ENCODE measurements at places on chromosomes 3 and 15.

DNA sequence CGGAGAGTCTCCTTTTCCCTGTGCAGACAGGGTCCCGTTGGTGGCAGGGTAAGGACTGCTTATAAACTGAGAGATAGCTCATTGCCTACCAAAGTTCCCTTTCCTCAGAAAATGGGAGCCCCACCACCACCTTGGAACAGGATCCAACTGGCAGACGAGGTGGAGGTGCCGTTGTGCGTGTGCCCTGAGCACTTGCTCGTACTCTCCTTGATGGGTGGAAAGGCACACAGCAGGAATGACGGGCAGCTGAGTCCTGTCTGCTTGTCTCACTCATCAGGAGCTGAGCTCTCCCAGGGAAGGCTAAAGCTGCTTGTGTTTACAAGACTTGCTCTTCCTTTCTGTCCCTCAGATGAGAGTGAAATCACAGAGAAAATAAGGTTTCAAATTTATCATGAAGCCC lies 60.7 kb downstream of the B3GNT5 start:
- no peak for DNase-seq

DNA sequence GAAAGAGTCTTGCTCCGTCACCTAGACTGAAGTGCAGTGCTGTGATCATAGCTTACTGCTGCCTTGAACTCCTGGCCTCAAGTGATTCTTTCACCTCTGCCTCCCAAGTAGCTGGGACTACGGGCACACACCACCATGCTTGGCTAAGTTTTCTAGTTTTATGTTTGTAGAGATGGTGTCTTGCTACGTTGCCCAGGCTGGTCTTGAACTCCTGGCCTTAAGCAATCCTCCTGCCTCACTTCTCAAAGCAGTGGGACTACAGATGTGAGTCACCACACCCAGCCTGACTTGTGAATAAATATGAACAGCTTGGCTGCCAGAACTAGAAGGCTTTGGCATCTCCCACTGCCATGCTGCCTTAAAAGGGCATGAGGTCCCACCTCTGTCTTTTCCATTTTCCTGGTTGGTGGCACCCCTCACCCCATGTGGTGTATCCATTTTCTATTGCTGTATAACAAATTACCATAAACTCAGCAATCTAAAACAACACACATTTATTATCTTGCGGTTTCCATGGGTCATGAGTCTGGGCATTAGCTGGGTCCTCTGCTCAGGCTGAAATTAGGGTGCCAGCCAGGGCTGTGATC lies 44.3 kb downstream of the PTPRG start:
- DNase-seq, result no peak

DNA sequence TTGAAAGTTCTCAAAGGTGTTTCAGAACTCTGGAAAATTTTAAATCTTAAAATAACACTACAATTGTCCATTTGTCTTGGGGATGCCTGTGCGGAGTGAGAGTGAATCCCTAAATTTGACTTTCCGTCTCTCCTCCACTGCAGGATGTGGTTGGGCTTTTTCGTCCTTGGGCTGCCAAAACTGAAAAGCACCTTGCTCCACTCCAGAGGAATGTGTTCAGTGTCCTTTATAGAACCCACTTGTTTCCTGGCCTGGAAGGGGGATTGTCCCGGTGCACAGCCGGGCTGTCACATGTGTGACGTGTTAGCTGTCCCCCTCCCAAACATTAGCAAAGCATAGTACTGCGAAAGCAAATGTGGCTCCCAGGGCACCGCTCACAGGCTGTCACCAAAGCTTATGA lies 69.6 kb upstream of the ATP10A start:
- no peak for DNase-seq

DNA sequence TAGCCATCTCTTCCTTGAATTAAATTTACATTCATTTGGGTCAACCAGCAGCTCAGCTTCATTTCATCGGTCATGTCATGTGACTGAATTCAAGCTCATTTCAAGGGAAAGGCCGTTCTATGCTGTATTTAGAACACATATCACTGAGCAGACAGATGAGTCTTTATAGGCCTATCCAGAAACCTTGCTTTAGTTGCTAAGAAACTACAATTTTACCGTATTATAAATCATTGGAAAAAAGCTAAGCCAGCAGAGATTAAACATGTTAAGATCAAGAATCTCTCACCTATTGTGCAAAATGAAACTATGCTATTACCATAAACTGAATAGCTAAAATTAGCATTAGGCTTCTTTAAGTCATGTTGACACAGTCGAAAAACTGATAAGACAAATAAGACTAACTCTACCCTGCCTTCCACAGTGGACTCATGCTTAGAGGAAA lies 2.2 kb downstream of the NPTN start:
- DNase-seq, result no peak

GRCh38 chr15:101641894-101642293 lies 10.3 kb downstream of the TM2D3 start:
- no peak for DNase-seq

Measured in stimulated activated CD4-positive, alpha-beta T cell treated with anti-CD3 and anti-CD28 coated beads, Interleukin-4, amount 100 ng/mL, for 1 hour (primary cell).